ENCODE measurements at places on chromosomes 16 and 17. TPM values are rescaled to one million over a fixed set of nuclear protein-coding genes. Genes with fewer than 3 reads are reported as not detected.

- no peak for DNase-seq
Observed at GRCh38 chr17:42640121-42640520, 19.0 kb upstream of the TUBG2 start.

Gene TMEM238L
- not detected for total RNA-seq

DNA sequence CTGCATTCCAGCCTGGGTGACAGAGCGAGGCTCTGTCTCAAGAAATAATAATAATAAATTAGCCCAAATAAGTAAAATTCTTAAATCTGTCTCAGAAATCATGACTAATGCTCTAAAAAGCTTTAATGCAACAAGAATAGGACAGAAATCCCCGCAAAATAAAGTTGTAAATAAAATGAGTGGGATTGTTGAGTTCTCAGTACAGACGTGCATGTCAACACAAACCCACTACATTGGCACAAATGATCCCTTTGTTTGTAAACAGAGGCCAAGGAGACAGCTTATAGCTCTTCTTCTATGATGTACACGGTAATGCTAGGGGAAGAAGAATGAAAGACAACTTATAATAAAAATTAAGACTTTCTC, 6.0 kb downstream of the STAT5B start:
- DNase-seq, result no peak

Gene PRSS22
- total RNA-seq, result not detected

Gene TBC1D3I
- total RNA-seq, result 0.30 TPM

DNA sequence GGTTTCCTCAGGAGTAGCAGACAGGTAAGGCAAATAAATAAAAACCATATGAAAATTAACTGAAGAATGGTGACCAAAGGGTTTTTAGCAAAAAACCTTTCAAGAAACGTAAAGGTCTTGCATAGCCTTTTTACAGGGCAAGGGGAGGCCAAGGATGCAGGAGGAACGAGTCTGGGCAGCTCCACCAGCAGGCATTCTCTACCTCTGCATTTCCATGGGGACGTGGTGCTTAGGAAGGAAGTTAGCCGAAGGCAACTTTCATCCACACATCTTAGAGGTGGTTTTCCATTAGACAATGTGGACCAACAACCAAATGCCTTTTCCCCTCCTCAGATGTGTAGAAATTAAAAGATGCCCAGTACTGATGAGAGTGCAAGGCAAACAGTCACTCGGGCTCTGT, 20.7 kb downstream of the TOM1L2 start:
- no peak for DNase-seq

GRCh38 chr16:58458606-58459343, 41.2 kb upstream of the NDRG4 start:
- no peak for DNase-seq

DNA sequence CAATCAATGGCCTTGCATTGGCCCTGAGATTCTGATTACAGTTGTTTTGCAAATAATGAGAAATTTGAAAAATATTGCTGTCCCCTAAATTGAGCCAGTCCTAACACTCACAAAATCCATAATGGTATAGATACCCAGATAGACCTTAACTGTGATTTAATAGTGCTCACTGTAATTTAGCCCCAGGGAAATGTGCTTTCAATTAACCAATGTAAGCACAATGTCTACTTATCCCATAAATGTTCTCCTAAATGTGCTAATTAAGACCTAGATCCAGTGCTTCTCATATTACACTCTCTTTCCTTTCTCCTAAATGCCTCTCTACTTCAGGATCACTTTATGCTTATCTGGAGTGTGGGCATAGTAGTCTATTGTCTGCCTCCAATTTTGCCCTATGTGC, 417.8 kb upstream of the CCL2 start:
- DNase-seq, result no peak

DNA sequence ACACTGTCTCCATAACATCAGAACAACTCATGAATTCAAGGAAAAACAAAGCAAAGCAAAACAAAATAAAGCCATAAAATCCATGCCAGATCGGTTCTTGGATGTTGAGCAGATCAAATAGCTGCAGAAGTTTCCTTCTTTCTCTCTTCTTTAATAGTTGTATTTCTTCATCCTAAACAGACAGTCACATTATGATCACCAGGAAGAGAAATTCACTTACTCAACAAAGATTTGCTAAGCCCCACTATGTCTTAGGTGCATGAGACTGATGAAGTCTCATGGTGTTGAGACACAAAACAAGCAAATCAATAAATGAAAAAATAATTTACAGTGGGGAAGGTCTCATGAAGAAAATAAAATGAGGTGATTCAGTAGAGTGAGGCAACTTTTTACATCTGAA, 72.8 kb downstream of the WIPI1 start:
- DNase-seq, result no peak

DNA sequence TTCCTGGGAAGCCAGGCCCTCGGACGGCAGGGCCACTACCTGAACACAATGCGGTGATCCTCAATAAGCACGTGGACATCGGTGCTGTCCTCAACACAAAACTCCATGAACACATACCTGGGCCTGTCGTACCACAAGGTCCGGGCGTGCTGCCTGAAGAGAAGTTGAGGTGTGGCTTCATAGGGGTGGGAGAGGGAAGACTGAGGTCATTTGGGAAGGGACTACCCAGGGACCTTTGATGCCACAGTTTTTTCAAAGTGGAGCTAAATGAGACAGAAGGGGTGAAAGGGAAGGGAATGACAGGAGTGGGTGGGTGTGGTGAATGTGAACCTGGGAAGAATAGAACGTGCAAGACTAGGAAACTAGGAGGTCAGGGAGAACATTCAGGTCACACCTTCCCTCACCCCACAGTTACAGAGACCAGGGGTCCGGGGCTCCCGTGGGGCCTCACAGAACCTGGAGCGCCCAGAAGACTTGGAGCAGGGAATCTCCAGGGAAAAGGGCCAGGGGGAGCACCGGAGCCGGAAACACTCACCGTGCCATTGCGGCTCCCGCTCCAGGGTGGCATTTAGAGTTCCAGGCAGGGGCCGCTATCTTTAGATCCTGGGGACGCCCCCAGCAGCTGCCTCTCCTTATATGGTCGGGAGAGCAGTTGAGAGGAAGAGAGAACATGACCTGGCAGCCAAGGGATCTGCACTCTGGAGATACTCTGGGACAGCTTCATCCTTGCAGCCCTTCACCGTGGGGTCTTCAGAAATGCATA, at the start of gene PTGES3L:
TSS of gene PTGES3L (minus strand) at position 570 of the 763 bp plus-strand sequence. CDS start at position 543, 27 bp downstream.
- peak; percentile 70 for DNase-seq

DNA sequence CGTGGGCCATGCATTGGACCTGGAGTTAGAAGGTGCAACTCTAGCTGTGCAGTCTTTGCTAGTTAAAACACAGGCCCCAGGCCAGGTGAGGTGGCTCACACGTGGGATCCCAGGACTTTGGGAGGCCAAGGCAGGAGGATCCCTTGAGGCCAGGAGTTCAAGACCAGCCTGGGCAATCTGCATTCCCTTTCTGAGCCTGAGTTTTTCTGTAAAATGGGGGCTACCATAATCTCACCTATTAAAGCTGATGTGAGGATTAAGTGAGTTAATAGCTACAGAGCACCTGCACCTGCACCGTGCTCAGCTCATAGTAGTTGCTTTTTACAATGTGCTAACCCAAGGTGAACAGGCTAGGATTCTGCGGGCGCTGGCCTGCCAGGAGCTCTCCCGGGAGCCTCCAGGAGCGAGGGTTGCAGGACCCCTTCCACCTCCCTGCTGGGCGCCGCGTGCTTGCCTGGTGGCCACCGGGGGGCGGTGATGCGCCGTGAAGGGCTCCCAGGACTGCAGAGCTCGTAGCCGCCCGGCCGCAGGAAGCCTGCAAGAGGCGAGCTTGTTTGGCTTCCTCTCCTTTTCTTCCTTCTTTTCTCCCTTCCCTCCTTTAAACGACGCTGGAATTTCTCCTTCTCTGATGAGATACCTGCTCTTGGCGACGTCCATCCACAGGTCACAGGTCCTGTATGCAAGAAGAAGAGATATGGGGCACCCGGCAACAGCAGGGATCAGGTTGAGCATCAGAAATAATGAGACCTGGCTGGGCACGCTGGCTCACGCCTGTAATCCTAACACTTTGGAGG, 51.3 kb downstream of the ZFP90 start:
- peak; percentile 50 for DNase-seq

GRCh38 chr17:67624886-67625656, 92.7 kb upstream of the NOL11 start:
- no peak for DNase-seq

DNA sequence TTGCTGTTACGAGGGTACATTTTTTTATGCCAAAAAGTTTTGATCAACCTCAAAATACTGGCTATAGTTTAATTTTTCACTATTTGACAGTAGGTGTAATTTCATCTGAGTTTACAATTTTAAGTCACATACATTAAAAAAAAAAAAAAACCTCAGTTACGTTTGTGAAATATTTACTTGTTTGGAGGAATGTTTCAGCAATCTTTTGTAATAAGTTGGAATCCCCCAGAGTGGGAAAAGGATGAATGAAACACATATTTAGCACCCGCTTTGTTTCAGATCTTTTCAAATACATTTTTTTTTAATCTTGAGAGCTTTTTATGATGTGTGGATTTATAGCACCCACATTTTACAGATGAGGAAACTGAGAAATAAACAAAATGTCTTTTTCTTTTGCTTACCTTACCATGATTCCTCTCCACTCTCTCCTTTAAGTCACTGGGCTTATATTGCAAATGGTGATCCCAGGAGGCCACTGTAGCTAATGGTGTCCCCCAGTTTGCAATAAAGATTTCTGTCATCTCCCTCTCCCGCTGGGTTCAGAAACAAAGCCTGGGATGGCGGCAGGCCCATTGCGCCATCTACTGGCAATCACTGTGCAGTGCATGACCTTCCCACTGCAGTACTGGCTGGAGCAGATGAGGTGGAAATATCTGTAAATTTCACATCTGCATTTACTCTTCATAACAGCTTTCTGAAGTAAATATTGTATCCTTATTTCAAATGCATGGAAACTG, 27.7 kb downstream of the TBC1D3B start:
- peak; percentile 78 for DNase-seq

Gene JUP
- 195 TPM for total RNA-seq

- DNase-seq, result no peak
Observed at GRCh38 chr17:72569148-72569946, 448.5 kb downstream of the SOX9 start.

DNA sequence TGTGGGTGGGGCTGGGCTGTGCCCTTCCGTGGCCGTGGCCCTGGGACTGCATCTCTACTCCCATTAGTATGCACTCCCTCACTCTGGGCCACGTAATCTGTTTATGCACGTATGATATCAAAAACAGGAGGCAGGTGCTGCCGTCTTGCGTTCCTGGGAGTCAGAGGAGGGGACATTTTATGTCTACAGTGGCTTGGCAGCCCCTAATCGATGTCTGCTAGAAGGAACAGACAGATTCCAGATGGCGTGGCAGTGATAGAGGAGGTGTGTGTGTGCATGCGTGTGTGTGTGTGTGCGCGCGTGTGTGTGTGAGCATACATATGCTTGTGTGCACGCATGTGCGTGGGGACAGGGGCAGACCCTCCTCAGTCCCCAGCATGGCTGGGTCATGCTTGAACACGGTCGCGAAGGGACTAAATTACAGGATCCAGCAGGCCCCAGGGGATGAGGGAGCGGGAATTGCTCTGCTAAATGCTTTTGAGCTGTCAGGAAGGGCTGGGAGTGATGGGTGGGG, 44.7 kb downstream of the SREBF1 start:
- no peak for DNase-seq

DNA sequence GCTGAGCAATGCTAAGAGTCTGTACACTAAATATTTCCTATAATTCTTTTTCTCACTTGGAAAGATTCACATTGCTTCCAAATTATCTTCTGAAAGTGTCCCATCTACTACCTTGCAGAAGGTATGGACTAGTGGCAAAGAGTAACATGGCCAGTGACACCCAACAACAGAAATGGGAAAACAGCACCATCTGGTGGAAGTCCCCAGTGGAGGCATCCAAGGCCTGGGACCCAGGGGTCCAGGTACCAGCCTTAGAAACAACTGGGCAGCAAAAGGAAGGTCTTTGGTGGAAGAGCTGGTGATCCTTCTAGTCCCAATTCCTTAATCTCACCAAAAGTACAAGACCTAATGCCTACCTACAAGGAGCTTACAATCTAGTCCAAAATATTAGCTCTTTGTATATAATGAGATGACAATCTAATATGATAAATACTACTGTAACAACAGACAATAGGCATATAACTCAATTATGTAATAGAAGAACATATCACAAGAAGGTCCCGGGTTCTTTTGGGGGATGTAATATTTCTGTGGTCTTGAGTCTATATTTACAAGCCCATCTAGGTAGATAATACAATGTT, 55.3 kb downstream of the SKAP1 start:
- DNase-seq, result no peak

DNA sequence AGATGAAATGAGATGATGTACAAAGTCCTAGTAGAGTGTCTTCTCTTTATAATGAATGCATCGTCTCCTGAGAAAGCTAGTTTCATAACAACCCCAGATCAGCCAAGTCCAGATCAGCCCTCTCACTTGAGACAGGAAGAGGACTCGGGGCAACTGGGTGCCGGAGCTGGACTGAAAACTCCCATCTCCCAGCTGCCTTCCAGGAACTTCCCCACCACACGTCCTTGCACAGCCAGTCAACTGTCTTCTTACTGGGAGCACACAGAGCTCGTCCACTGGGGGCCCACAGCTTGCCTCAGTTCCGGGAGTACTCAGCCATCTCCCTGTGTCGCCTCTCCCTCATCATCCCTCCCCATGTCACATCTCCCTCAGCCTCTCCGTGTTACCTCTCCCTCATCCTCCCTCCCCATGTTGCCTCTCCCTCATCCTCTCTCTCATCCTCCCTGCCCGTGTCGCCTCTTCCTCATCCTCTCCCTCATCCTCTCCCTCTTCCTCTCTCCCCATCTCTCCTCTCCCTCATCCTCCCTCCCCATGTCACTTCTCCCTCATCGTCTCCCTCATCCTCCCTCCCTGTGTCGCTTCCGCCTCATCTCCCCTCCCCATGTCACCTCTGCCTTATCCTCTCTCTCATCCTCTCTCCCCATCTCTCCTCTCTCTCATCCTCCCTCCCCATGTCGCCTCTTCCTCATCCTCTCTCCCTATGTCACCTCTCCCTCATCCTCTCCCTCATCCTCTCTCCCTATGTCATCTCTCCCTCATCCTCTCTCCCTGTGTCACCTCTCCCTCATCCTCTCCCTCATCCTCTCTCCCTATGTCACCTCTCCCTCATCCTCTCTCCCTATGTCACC, 22.4 kb upstream of the KCNH6 start:
- no peak for DNase-seq

Gene SUZ12
- total RNA-seq, result 12.1 TPM

DNA sequence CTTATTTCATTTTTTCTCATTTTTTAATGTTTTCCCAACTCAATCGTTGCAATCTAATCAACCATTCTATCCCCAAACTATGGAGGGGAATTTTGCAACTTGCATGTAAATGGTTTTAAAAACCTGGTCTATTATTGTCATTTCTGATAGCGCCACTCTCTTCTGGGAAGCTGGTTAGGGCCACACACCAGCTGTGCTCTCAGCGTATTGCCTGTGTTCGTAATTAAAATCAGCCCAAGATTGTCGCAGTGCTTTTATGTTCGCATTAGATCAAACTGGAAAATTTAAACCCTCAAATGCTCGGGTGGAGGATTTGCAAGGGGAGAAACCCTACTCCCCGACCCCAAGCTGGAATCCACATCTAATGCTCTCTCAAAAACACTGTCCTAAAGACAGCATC, 123.5 kb upstream of the CACNG5 start:
- DNase-seq, result no peak
